ENCODE measurements at places on chromosomes 13 and 19. TPM values are rescaled to one million over a fixed set of nuclear protein-coding genes. Genes with fewer than 3 reads are reported as not detected.
A peak's percentile ranks its signal among the peaks of the same experiment; 100 is the strongest.

DNA sequence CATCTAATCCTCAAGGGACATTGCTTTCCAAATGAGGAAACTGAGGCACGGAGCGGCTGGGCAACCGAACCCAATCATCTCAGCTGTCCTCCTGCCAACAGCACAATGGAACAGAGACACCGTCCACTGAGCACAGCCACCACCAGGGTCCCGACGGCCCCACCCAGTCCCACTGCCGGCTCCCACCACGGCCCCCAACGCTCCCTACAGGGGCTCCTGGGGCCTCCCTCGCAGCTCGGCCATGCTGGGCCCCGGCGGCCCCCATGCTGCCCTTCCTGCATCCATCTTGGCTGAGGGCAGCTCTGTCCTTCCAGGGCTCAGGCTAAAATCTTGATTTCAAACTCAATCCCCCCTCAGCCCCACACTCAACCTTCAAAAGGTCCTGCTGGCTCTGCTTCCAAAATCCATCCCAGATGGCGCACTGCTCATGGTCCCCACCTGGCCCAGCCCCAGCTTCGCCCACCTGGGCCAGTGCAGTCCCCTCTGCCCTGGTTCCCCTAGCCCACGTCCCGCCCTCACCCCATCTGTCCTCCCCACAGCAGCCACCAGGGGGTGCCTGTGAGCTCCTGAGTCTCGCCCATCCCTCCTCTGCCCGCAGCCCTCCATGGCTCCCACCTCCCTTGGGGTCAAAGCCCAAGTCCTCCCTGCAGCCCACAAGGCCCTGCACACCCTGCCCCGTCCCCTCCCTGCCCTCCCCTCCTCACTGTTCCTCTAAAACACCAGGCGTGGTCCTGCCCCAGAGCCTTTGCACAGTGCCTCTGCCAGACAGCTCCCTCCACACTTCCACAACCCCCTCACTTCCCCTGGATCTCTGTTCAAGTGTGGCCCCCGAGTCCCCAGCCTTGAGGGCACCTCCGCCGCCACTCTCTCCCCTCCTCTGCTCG, 7.9 kb downstream of the PIP5K1C start:
- H3K4me3 ChIP-seq, result no peak overlapping the region
- no peaks in the 10 kb centered on the region for H3K27me3 ChIP-seq
- H3K36me3 ChIP-seq, result peaks cover 5% of the 10 kb centered on the region
- H3K4me1 ChIP-seq, result peaks cover 11% of the 10 kb centered on the region
- H3K27ac ChIP-seq, result no peak overlapping the region

DNA sequence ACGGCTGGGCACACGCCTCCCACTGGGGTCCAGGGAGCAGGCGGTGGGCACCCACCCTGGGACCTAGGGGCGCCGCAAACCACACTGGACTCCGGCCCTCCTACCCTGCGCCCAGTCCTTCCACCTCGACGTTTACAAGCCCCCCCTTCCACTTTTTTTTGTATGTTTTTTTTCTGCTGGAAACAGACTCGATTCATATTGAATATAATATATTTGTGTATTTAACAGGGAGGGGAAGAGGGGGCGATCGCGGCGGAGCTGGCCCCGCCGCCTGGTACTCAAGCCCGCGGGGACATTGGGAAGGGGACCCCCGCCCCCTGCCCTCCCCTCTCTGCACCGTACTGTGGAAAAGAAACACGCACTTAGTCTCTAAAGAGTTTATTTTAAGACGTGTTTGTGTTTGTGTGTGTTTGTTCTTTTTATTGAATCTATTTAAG, 1.6 kb downstream of the JUNB start:
- peaks cover 50% of the 10 kb centered on the region for H3K4me1 ChIP-seq
- H3K27me3 ChIP-seq, result no peaks in the 10 kb centered on the region
- DNase-seq, result no peak
- H3K36me3 ChIP-seq, result peaks cover 6% of the 10 kb centered on the region

DNA sequence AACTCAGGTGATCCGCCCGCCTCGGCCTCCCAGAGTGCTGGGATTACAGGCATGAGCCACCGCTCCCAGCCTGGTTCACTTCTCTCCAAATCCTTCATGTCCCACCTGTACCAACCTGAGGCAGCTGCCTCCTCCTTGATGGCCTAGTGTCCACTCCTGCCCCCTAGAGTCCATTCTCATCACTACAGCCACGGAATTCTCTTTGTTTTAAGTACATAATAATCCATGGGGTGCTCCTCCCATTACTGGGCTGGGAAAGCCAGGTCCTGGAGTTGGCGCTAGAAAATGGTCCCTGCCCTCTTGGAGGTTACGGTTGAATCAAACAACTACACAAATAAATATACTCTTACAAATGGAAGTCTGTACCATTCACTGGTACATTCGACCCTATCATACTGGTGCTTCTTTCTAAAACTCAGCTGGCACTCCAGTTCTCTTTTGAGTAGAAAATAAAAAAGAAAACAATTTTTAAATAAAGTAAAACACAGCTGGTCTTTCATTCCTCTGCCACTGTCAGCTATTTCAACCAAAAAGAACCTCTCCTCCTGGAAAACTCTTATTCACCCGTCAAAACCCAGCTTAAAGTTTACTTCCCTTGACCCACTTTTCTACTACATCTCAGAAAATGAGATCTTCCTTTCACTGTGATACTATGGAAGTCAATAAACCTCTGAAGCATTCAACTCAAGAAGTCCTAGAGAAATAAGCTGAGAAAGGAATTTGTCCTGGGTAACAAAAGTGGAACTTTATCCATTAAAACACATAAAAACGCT, 22.4 kb upstream of the ARHGEF18 start:
- no peaks in the 10 kb centered on the region for H3K27me3 ChIP-seq
- no peak overlapping the region for H3K27ac ChIP-seq
- no peak overlapping the region for H3K4me3 ChIP-seq
- no peaks in the 10 kb centered on the region for H3K4me1 ChIP-seq

DNA sequence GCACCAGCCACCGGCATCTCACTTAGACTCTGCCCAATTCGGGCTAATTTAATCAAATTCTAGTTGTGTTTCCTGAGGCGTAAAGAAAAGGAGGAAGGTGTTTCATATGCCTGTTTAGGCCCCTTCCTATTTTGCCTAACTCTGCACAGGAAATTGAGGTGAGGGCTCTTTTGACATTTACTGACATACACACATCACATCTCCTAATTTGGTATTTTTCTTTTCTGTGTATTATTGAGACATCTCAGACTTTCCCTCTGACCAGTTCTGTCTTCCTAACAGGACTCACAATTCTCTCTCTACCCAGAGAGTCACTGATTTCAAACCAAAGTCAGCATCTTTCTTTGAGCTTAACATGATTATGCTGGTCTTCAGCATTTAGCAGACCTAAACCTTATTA, 7.9 kb downstream of the CEACAM3 start:
- no peaks in the 10 kb centered on the region for H3K4me1 ChIP-seq
- no peak for DNase-seq
- H3K36me3 ChIP-seq, result no peaks in the 10 kb centered on the region

GRCh38 chr19:40744554-40745401, 5.5 kb downstream of the ACTMAP start:
- H3K27ac ChIP-seq, result peak overlapping the region; percentile 23
- peaks cover 24% of the 10 kb centered on the region for H3K36me3 ChIP-seq
- H3K27me3 ChIP-seq, result no peaks in the 10 kb centered on the region
- H3K4me3 ChIP-seq, result no peak overlapping the region
- peaks cover 6% of the 10 kb centered on the region for H3K4me1 ChIP-seq

DNA sequence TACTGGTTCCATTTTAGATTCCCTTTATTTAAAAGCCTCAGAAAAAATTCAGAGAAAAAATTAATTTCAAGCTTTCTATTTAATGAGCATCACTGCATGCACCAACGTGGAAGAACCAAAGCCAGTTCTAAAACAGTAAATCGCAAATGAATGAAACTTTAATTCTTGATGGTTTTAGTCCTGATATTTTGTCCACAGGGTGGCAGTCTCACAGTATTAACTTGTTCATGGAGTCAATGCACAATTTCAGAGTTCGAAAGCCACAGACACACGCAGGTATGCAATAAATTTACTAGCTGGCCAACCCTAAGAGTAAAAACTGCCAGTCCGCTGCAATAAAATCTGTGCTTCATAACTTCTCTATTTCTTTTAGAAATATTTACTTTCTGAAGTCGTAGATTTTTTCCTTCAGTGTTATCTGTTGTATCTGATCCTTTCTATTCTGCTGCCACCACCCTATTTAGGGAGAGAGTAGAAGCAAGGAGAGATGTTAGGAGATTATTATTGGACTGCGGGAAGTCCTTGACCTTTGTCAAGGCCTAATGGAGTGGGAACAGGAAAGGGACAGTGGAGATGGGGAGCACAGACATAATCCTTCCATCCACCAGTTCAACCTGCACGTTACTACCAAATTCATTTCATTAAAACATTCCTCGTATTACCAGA, 7.0 kb upstream of the WBP4 start:
- H3K4me3 ChIP-seq, result no peak overlapping the region
- H3K27me3 ChIP-seq, result no peaks in the 10 kb centered on the region
- peak overlapping the region; percentile 47 for H3K27ac ChIP-seq
- H3K36me3 ChIP-seq, result peaks cover 2% of the 10 kb centered on the region

- H3K4me1 ChIP-seq, result no peaks in the 10 kb centered on the region
- DNase-seq, result no peak
- H3K27me3 ChIP-seq, result no peaks in the 10 kb centered on the region
- no peak overlapping the region for H3K27ac ChIP-seq
- no peak overlapping the region for H3K4me3 ChIP-seq
- H3K36me3 ChIP-seq, result no peaks in the 10 kb centered on the region
These were observed 1198.7 kb upstream of the ATXN8OS start for GRCh38 chr13:68908879-68909278.

DNA sequence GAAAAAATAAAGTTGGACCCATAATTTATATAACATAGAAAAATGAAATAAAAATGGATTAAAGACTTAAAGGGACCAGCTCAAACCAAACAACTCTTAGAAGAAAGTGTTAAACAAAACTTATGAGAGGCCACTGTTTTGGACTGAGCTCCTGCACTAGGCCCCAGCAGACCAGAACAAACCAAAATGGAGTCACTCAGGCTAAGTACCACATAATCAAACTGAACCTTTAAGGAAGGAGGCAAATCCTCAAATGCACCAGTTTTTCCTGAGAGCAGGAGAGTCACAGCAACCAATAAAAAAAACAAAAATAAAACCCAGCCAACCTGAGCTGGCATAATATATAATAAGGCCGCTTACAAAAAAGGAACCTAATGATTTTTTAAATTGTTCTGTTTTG, 10.3 kb upstream of the OR10H1 start:
- H3K27ac ChIP-seq, result no peak overlapping the region
- no peak for DNase-seq
- H3K4me1 ChIP-seq, result no peaks in the 10 kb centered on the region
- no peaks in the 10 kb centered on the region for H3K36me3 ChIP-seq
- no peak overlapping the region for H3K4me3 ChIP-seq

DNA sequence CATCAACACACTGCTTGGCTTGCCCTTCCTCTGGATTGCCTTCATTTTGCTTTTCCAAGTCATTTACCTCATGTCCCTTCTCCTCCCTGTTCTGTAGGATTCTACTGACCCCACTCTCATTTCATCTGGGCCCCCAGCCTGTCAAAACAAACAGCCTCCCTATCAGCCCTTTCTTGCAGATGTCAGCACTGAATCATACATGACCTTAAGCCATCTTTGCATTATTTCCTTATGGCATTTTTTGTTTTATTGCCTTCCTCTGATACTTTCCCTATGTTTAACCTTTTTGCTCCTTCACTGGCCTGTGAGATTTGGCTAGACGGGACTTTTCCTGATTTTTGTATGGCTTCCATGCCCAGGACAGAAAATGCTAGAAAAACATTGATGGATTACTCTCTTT, 8.7 kb downstream of the LRCH1 start:
- H3K27me3 ChIP-seq, result no peaks in the 10 kb centered on the region
- H3K4me1 ChIP-seq, result peaks cover 3% of the 10 kb centered on the region
- no peak overlapping the region for H3K27ac ChIP-seq
- H3K4me3 ChIP-seq, result no peak overlapping the region
- no peaks in the 10 kb centered on the region for H3K36me3 ChIP-seq
- peak; percentile 40 for DNase-seq

DNA sequence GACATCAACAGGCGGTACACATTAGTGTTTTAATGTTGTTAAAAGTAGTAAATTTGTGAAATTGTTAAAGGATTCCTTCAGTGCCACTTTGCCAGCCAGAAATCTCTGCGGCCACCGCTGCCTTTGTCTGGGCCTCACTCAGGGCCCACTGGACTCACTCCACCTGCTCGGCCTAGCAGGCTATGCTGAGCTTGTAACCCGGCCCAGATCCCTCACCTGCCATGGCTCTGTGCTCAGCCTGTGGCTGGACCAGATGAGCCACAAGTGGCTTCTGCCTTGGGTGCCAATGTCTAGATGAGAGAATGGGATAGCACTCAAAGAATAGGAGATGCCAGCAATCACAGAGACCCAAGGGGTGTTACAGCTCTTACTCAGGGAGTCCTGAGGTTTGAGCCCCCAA, 1228.0 kb downstream of the DIAPH3 start:
- no peak overlapping the region for H3K27ac ChIP-seq
- no peak overlapping the region for H3K4me3 ChIP-seq
- no peaks in the 10 kb centered on the region for H3K36me3 ChIP-seq
- no peaks in the 10 kb centered on the region for H3K4me1 ChIP-seq
- no peak for DNase-seq
- H3K27me3 ChIP-seq, result no peaks in the 10 kb centered on the region

- H3K4me3 ChIP-seq, result no peak overlapping the region
- DNase-seq, result no peak
- no peaks in the 10 kb centered on the region for H3K4me1 ChIP-seq
These were observed 9.1 kb downstream of the AP3D1 start for GRCh38 chr19:2142173-2142829.

- DNase-seq, result no peak
- no peak overlapping the region for H3K27ac ChIP-seq
- no peaks in the 10 kb centered on the region for H3K27me3 ChIP-seq
- H3K36me3 ChIP-seq, result no peaks in the 10 kb centered on the region
These were observed 19.6 kb downstream of the LNX2 start for GRCh38 chr13:27600711-27601110.

- H3K27ac ChIP-seq, result no peak overlapping the region
- H3K27me3 ChIP-seq, result no peaks in the 10 kb centered on the region
- no peaks in the 10 kb centered on the region for H3K36me3 ChIP-seq
- H3K4me1 ChIP-seq, result no peaks in the 10 kb centered on the region
- H3K4me3 ChIP-seq, result no peak overlapping the region
These were observed 13.5 kb downstream of the ARRDC5 start for GRCh38 chr19:4889034-4889815.

GRCh38 chr19:45103156-45103507, 10.2 kb downstream of the PPP1R37 start:
- DNase-seq, result no peak
- no peaks in the 10 kb centered on the region for H3K27me3 ChIP-seq
- peak overlapping the region; percentile 28 for H3K4me3 ChIP-seq
- H3K4me1 ChIP-seq, result peaks cover 75% of the 10 kb centered on the region
- H3K27ac ChIP-seq, result peak overlapping the region; percentile 84

GRCh38 chr19:5126498-5127223, 157.7 kb downstream of the KDM4B start:
- no peak overlapping the region for H3K27ac ChIP-seq
- DNase-seq, result no peak
- peaks cover 22% of the 10 kb centered on the region for H3K4me1 ChIP-seq
- no peaks in the 10 kb centered on the region for H3K27me3 ChIP-seq
- no peak overlapping the region for H3K4me3 ChIP-seq

Gene MPND
- 16.5 TPM for polyA plus RNA-seq

Gene JAK3
- polyA plus RNA-seq, result 9.9 TPM

Gene RINL
- 31.8 TPM for polyA plus RNA-seq

Gene DCT
- 0.13 TPM for polyA plus RNA-seq

Gene BSPH1
- not detected for polyA plus RNA-seq

Gene ZNF888
- polyA plus RNA-seq, result 9.3 TPM

Gene IGSF23
- 11.5 TPM for polyA plus RNA-seq

All from large intestine (tissue), 12 donors.